MG63 (cell line): ENCODE measurements at places on chromosomes 1 and 21. TPM values are rescaled to one million over a fixed set of nuclear protein-coding genes. Genes with fewer than 3 reads are reported as not detected.

FNDC10 gene
- 4.0 and 8.7 TPM in 2 replicates for total RNA-seq

ZBED6 gene
- total RNA-seq: 2.4 and 2.5 TPM in 2 replicates

MAP7D1 gene
- total RNA-seq: 104 and 154 TPM in 2 replicates

LRRC38 gene
- not detected in 2 replicates for total RNA-seq

CD1E gene
- total RNA-seq: not detected in 2 replicates

ANKRD45 gene
- total RNA-seq: not detected in 2 replicates

GJA8 gene
- not detected in 2 replicates for total RNA-seq

CRYAA gene
- not detected in 2 replicates for total RNA-seq

NPPA gene
- not detected in 2 replicates for total RNA-seq

C1orf52 gene
- 16.4 and 19.8 TPM in 2 replicates for total RNA-seq

TTC39A gene
- 0.82 TPM in 1 of 2 replicates, not detected in the other for total RNA-seq

GPR157 gene
- total RNA-seq: 3.1 and 5.2 TPM in 2 replicates

SLC1A7 gene
- not detected in 2 replicates for total RNA-seq

GNPAT gene
- total RNA-seq: 62.5 and 77.3 TPM in 2 replicates
